ENCODE measurements at places on chromosomes 4 and X. TPM values are rescaled to one million over a fixed set of nuclear protein-coding genes. Genes with fewer than 3 reads are reported as not detected.
A peak's percentile ranks its signal among the peaks of the same experiment; 100 is the strongest.

DNA sequence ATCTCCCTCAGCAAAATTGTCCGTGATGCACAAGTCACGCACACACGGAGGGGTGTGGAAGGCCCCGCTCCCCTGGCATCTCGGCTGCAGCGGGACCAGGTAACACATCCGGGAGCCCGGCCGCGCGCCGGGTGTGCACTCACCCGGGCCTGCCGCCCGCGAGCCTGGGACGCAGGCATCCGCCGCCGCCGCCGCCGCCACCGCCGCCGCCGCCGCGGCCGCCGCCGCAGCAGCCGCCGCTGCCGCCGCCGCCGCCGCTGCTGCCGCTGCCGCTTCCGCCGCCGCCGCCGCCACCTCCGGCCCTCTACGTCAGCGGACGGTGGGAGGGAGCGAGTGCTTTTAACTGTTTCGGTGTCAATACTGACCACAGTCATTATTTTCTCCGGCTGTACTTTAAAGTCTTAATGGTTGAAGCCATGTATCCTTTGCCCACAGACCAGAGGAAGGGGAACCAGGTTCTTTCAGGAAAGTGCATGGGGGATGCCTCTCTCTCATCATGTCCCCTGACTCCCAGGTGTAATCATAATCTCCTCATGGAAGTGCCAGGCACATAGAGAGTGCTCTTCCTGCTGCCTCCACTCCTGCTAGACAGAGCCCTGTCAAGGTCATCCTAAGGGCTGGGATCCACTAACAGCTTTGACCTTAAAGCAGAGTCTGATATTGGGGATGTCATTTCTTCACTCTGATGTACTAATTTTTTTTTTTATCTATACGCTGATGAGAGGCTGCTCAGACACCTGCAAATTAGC, 38.0 kb downstream of the MAGEE2 start:
- peaks cover 8% of the 10 kb centered on the region for H3K36me3 ChIP-seq
- peak overlapping the region; percentile 88 for H3K4me3 ChIP-seq
- no peaks in the 10 kb centered on the region for H3K27me3 ChIP-seq
- no peak overlapping the region for H3K27ac ChIP-seq
- H3K4me1 ChIP-seq: no peaks in the 10 kb centered on the region

GRCh38 chrX:85698921-85699320, 319.5 kb upstream of the POF1B start:
- DNase-seq: no peak
- H3K27me3 ChIP-seq: no peaks in the 10 kb centered on the region
- no peak overlapping the region for H3K27ac ChIP-seq
- no peak overlapping the region for H3K4me3 ChIP-seq
- no peaks in the 10 kb centered on the region for H3K4me1 ChIP-seq

Gene MAP3K15
- 2.9 TPM for total RNA-seq

- H3K27me3 ChIP-seq: no peaks in the 10 kb centered on the region
- H3K27ac ChIP-seq: no peak overlapping the region
- H3K36me3 ChIP-seq: no peaks in the 10 kb centered on the region
- no peaks in the 10 kb centered on the region for H3K4me1 ChIP-seq
- H3K4me3 ChIP-seq: no peak overlapping the region
Observed at GRCh38 chr4:171022824-171023230, 790.4 kb upstream of the GALNTL6 start.

DNA sequence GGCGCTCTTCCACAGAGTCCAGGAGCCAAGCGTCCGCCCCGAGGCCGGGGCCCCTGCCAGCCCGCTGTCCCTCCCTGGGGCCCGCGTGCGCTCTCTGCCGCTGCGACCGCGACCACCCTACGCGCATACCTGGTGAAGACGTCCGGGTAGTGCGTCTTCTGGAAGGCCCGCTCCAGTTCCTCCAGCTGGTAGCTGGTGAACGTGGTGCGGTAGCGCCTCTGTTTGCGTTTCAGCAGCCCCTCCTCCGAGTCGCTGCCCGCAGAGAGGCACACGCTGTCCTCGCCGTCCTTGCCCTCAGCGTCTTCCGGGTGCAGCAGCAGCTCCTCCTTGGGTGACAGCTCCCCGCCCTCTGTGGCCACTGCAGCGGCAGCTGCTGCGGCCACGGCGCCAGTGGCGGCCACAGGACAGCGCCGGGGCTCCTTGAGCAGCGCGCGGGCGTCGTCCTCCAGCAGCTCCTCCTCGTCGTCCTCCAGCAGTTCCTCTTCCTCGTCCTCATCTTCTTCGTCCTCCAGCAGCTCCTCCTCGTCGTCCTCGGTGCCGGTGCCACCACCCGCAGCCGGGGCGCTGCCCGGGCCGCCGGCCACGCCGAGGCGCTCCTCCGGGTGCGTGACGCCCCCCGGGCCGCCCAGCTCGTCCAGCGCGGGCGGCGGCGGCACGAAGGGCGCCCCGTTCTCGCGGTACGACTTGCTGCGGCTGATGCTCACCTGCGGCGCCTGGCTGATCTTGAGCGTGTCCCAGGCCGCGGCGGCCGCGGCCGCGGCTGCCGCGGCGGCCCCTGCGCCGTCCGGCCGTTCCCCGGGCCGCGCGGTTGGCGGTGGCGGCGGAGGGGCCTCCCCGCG, 2.8 kb downstream of the ARX start:
- H3K27ac ChIP-seq: no peak overlapping the region
- H3K4me3 ChIP-seq: peak overlapping the region; percentile 79
- peaks cover 95% of the 10 kb centered on the region for H3K27me3 ChIP-seq
